ENCODE measurements at places on chromosomes 4 and X. TPM values are rescaled to one million over a fixed set of nuclear protein-coding genes. Genes with fewer than 3 reads are reported as not detected.

- H3K4me1 ChIP-seq = peaks cover 3% of the 10 kb centered on the region
- DNase-seq = peak; percentile 69
- H3K36me3 ChIP-seq = no peaks in the 10 kb centered on the region
- H3K27me3 ChIP-seq = no peaks in the 10 kb centered on the region
- no peak overlapping the region for H3K4me3 ChIP-seq
Measured at GRCh38 chr4:152972821-152973628, 36.9 kb downstream of the FHDC1 start.

DNA sequence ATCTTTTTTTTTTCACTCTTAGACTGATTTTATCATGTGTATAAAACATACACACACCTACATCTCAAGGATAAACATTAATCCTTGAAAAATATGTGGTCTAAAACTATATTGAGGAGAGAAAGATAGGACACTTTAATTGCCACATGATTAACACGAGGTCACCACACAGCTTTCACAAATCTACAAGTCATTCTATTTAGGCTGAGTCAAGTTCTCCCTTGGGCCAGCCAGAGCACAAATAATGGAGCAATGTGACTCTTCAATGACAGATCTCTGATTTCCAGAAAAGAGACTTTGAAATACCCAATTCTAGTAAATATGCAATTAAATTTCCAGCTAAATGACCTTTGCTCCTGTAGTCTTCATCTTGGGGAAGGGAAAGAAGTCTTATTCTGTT is 12.9 kb upstream of the ADH4 start:
- no peaks in the 10 kb centered on the region for H3K4me1 ChIP-seq
- no peak for DNase-seq
- H3K27me3 ChIP-seq = no peaks in the 10 kb centered on the region
- H3K27ac ChIP-seq = no peak overlapping the region

DNA sequence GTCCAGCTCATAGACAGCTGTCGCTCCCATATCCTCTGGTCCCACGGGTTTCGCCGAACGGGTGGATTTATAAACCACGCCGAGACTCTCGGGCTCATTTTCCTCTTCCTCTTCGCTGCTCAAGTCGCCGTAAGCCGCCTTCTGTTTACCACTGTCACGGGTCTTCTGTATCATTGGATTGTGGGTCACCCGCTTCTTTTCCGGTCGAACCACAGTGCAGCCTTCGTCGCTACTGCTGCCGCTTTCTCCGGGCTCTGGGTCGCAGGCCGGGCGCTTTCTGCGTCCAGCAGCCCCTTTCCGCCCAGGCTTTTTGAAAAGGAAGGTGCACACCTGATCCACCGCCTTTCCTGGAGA is 311 bp downstream of the RNF113A start:
- H3K36me3 ChIP-seq = peaks cover 6% of the 10 kb centered on the region
- peak overlapping the region; percentile 90 for H3K27ac ChIP-seq
- peak overlapping the region; percentile 39 for H3K4me3 ChIP-seq
- H3K27me3 ChIP-seq = no peaks in the 10 kb centered on the region
- no peaks in the 10 kb centered on the region for H3K4me1 ChIP-seq
- DNase-seq = peak; percentile 33

GRCh38 chr4:122814426-122814825 is 12.2 kb upstream of the FGF2 start:
- DNase-seq = no peak
- H3K4me3 ChIP-seq = no peak overlapping the region
- no peaks in the 10 kb centered on the region for H3K27me3 ChIP-seq
- H3K36me3 ChIP-seq = no peaks in the 10 kb centered on the region

GRCh38 chrX:74187211-74187610 is 116.8 kb upstream of the ZCCHC13 start:
- no peak overlapping the region for H3K27ac ChIP-seq
- DNase-seq = no peak
- H3K4me3 ChIP-seq = no peak overlapping the region
- H3K4me1 ChIP-seq = no peaks in the 10 kb centered on the region
- H3K36me3 ChIP-seq = no peaks in the 10 kb centered on the region

DNA sequence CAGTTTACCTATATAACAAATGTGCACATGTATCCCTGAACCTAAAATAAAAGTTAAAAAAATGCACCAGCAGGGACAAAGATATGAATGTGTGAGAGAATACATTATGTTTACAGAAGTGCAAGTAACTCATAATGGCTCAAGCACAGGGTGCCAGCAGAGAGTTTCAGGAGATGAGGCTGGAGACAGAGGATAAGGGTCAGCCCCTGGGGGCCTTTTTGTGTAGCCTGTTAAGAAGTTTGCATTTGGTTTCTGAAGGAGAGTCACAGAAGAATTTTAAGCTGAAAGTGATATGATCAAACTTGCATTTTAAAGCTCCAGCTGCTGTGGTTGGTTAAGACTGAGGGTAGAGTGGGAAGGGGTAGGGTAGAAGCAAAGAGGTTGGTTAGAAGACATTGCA is 48.6 kb upstream of the CAPN6 start:
- H3K27ac ChIP-seq = no peak overlapping the region
- H3K4me1 ChIP-seq = no peaks in the 10 kb centered on the region
- DNase-seq = no peak
- no peak overlapping the region for H3K4me3 ChIP-seq
- H3K36me3 ChIP-seq = no peaks in the 10 kb centered on the region

- DNase-seq = no peak
- no peaks in the 10 kb centered on the region for H3K36me3 ChIP-seq
- H3K27me3 ChIP-seq = no peaks in the 10 kb centered on the region
- no peak overlapping the region for H3K4me3 ChIP-seq
- no peak overlapping the region for H3K27ac ChIP-seq
- H3K4me1 ChIP-seq = no peaks in the 10 kb centered on the region
Measured at GRCh38 chr4:100008048-100008447, 58.0 kb upstream of the H2AZ1 start.

- H3K4me1 ChIP-seq = no peaks in the 10 kb centered on the region
- H3K36me3 ChIP-seq = no peaks in the 10 kb centered on the region
- H3K27ac ChIP-seq = no peak overlapping the region
- H3K4me3 ChIP-seq = no peak overlapping the region
- no peak for DNase-seq
- no peaks in the 10 kb centered on the region for H3K27me3 ChIP-seq
Measured at GRCh38 chr4:52991472-52991871, 129.4 kb downstream of the RASL11B start.

DNA sequence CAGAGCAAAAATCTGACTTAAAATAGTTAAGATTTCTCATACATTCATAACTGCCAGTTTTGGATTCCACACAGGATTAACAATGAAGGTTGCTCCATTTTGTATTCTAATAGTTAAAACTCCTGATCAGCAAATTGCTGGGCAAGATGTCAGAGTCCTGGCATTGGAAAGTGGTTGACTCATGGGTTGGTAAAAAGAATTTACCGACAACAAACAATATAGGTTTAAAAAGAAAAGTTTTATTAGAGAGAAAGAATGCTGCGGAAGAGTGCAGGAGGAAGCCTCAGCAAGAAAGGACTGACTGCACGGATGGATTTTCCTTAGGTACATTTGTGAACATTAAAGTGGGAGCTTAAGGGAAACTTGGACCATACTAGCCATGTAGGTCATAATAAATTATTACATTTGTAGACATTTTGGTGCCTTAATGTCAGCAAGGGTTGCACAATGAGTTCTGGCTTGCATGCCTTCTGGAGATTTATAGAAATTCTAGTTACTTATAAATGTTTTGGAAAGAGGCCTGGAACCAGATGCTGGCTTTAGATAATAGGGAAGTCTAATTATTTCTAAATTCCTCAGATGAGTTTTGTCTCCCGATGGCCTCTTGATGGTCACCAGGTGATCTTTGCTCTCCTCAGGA is 25.4 kb upstream of the IL2 start:
- H3K27ac ChIP-seq = no peak overlapping the region
- DNase-seq = no peak
- H3K27me3 ChIP-seq = no peaks in the 10 kb centered on the region
- no peaks in the 10 kb centered on the region for H3K36me3 ChIP-seq
- no peak overlapping the region for H3K4me3 ChIP-seq

- H3K4me1 ChIP-seq = no peaks in the 10 kb centered on the region
- no peak overlapping the region for H3K27ac ChIP-seq
- H3K4me3 ChIP-seq = no peak overlapping the region
- no peaks in the 10 kb centered on the region for H3K27me3 ChIP-seq
- H3K36me3 ChIP-seq = no peaks in the 10 kb centered on the region
Measured at GRCh38 chr4:77466430-77466829, 139.2 kb upstream of the CXCL13 start.

Gene ARHGAP4
- 22.5 TPM for polyA plus RNA-seq

Gene AFF1
- 51.6 TPM for polyA plus RNA-seq

Gene TRO
- 85.5 TPM for polyA plus RNA-seq

Gene GSPT2
- 17.9 TPM for polyA plus RNA-seq

Gene SYNPO2
- polyA plus RNA-seq = 2.8 TPM

Gene ENAM
- polyA plus RNA-seq = 0.14 TPM

Gene TBX22
- polyA plus RNA-seq = 0.11 TPM

Data from left lung (tissue), 14 donors.